ENCODE measurements at places on chromosomes 3 and 15.

GRCh38 chr3:143139762-143140161 lies 20.2 kb downstream of the CHST2 start:
- DNase-seq = no peak

DNA sequence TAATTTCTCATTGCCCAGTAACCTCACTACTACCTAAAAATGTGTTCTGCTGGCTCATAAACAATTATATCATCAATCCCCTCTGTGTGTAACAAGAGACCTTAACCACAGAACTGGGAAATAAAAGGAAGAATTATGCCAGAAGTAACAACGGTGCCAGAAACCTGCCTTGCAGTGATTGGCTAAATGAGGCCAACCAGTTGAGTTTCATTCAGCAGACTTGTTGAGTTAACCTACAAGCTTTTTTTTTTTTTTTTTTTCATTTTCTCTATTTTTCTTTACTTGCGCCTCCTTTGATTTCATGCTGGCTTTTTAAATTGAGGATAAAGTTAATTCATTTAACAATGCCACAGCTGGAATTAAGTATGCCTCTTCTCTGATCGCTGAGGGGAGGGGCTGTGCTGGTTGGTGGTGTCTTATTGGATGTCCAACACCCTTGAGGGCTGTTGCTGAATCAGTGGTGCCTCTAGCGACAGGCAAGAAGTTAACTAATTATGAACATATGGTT lies 30.0 kb upstream of the GMNC start:
- DNase-seq = no peak

DNA sequence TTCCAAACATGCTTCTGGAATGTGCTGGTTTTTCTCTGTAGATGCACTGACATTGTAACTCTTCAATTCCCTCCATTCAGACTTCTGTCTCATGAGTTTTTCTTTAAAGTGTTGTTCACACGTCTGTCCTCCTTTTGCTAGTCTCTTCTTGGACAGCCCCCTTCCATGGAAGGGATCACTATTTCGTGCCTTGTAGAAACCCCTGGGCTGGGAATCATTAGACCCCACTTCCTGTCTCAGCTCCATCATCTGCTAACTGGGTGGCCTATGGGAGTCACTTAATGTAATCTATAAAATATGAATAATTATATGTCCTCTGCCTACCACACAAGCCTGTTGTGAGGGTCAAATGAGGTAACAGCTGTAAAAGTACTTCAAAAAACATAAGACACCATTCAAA lies 110.6 kb downstream of the THSD4 start:
- DNase-seq = no peak

- peak; percentile 16 for DNase-seq
Measured at GRCh38 chr15:72599855-72600464, 54.5 kb upstream of the GOLGA6B start.

DNA sequence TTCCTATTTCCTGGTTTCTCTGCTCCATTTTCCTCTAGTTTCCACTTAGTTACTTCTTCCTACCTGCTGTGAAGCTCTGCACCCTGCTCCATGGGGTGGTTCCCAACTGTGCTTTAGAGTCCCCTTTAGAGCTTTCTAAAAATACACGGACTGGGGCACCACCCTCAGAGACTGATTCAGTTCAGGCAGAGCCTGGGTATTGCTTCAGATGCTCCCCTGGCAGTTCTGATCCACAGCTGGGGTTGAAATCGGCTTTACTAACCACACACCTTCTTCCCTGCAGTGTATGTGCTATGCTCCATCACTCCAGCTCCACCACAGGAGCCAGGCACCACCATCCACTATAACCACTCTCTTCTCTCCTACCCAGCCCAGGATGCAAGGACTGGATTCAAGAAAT lies 12.6 kb downstream of the ANP32A start:
- no peak for DNase-seq

- DNase-seq = no peak
Measured at GRCh38 chr3:134707908-134708597, 57.2 kb upstream of the KY start.

DNA sequence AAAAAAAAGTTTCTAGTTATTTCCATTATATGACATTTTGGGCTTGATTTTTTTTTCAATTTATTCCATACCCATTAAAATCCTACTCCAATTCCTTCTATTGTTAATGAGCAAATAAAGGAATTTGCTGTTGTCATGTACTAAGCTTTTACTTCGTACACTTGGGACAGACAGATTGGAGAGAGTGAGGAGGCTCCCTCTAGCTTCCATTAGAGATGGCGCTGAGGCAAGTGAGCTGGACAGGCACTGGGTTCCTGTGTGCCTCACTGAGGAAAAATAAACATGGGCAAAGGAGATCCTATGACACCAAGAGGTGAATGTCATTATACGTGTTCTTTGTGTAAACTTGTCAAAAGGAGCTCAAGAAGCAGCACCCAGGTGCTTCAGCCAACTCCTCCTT lies 441.1 kb upstream of the MDFIC2 start:
- no peak for DNase-seq

DNA sequence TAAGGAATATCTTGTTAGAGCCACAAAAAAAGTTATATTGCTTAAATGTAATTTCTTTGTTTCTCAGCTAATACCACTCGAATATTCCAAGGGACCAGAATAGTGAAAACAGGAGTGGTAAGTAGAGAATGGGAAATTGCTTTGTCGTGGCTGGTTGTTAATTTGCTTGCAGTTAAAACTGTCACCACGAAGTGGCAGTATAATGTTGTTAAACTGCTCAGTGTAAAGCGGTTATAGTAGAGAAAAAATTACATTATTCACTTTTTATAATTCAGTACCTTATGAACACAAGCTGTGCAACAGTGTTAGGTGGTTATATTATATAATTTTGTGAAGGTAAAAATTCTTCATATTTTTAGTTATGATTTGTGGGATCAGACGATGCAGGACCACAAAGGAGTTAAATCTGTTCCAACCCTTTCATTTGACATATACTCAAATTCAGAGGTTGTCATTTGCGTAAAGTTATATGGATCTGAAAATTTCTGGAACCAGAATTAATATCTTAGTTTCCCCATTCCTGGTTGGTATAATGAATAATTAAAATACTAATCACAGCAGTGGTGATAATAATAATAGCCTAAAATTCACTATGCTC lies 171.8 kb downstream of the FEZF2 start:
- no peak for DNase-seq

- no peak for DNase-seq
Measured at GRCh38 chr3:158820521-158820920, 18.7 kb downstream of the MFSD1 start.

DNA sequence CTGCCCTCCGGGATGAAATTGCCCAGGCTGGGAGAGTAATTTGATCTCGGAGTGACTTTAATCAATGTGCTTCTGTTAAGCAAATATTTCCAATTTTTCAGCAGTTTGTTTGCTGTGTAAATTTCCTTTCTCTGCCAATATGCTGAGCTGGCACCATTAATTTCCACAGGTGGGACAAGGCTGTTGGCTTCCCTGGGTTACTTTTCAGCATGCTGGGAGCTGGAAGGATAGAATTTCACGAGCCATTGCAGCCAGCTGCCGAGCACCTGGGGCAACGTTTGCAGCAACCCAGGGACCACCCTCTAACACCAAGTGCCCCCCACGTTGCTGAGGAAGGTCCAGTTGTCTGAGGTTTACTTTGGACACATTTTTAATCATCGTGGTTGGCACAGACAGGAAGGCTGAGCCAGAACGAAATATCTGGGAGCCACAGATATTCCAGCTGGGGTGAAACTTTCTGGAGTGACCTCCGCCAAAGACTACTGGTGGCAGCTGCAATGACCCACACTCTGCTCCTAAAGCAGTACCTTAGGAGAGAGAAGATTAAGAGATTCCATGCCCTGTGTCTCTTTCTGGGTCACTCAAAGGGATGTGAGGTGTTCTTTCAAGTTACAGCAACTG lies 293.3 kb upstream of the RGMA start:
- DNase-seq = no peak

GRCh38 chr3:142929890-142930289 lies 33.6 kb downstream of the PAQR9 start:
- no peak for DNase-seq

DNA sequence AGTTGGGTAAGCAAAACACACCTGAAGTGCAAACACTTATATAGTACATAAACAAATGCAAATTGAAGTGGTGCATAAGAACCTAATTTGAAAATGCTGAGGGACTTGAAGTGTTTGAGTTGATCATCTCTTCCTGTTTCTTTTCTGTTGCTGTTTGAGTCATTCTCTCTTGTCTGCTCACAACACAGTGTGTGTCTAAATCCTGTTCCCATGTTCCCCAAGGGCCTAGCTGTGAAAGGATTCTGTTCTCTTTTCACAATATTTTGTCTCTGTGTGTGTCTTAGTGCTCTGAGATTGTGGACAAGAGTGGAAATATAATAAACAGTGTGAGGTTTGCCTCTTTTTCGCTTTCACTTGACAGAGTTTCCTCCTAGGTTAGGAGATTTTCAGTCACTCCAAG lies 6.1 kb downstream of the CD96 start:
- no peak for DNase-seq

GRCh38 chr15:20646529-20647142 lies 105.0 kb upstream of the GOLGA6L6 start:
- no peak for DNase-seq
